Right renal pelvis (tissue), 4 donors: ENCODE measurements at places on chromosomes 13 and 19.

GRCh38 chr19:56476651-56477428, at the start of gene ZNF667:
ZNF667 (minus strand) TSS chr19:56477345; CDS start chr19:56462370, 14,975 bp downstream.
- DNase-seq = no peak

DNA sequence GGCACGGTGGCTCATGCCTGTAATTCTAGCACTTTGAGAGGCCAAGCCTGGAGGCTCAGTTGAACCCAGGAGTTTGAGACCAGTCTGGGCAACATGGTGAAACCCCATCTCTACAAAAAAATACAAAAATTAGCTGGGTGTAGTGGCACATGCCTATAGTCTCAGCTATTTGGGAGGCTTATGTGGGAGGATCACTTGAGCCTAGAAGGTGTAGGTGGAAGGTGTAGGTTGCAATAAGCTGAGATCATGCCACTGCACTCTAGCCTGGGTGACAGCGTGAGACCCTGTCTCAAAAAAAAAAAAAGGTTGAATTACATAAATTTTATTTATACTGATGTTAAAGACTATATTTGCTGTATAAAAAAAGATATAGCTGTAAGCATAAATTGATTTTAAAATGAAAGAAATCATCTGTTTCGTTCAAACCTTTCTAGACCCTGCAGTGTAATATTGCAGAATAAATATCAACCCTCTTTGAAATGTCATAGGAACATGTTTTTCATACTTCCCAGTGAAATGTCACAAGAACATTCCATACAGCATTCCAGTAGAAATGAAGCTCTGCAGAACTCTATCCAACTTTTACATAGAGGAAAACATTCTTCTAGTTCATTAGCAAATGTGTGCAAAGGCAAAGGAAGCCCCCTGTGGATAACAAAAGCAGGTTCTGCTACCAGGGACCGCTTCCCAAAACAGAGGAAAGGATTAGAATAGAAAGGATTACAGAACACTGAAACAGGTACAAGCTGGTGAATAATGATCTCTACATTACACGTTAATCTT, 76.0 kb downstream of the CAB39L start:
- DNase-seq = no peak

DNA sequence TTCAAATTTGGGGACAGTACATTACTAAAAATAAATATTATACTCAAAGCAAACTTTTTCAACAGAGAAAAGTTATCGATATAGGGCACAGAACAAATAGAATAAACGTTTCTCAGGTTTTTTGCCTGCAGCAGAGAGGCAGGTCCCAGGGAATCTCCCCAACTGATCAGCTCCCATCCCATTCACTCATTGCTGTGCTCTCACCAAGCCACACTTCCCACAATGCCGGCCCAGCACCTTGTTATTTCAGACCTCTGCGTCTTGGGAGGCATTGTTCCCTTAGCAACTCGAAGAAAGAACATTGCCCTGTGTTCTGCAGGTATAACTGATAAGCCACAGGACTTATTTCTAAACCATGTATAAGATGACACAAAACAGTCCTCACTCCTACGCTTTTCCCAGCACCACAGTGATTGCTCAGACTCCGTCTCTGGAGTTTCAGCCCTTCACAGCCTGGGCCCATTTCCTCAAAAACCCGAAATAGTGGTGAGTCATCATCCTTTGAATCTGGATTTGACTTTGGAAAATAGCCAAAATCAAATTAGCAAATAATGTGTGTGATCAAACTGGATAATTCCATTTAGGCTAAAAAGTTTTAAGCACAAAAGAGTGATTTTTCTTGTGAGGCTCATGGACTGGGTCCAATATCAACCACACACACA, 100.4 kb downstream of the DCLK1 start:
- DNase-seq = no peak

DNA sequence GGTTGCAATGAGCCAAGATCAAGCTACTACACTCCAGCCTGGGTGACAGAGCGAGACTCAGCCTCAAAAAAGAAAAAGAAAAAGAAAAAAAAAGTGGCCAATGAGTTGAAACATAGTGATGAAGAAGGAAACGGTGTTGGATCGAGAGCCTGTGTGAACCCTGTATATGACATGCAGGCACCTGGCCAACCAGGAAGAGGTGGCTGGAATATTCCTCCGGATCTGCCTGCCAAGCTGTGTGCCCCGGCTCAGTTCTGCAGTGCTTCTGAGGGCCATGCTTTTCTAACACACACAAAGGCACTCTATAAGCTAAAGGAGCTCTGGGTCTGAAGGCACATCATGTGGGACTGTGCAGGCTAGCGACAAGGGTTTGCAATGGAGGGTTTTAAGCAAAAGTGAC, 3.7 kb upstream of the ZNF444 start:
- DNase-seq = no peak

GRCh38 chr13:36412736-36413135, 19.6 kb upstream of the CCNA1 start:
- DNase-seq = no peak

DNA sequence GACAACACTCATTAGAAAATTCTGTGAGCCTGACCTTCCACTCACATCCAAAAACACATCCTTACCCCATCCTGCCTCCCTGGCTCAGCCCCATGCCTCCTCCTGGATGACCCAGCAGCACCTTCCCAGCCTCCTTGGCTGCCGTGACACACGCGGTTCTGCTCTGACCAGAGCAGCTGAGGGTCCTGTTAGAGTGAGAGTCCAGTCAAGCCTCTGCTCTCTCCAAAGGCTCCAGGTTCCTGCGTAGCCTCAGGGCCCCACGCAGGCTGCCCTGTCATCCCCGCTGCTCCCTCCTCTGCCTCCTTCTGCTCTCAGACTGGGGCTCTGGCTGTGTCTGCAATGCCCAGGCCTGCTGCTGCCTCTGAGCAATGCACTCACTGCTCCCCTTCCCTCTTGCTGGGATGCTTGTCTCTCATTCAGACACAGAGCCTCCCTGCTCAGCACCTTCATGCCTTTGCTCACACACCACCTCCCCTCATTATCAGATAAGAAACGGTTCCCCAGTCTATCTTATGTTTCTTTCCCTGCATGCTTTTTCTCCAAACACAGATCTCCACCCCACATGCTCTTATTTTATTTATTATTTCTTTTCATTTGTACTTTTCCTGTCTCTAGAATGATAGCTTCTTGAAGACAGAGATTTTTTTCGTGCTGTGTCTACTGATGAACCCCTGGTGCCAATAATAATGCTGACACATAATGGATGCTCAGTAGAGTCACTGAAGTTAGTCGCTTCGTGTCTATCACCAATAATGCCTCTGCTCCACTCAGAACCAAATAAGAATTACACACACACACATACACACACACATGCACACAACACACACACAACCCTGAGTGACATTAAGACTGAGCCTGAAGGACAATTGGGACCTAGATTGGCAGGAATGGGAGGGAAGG, 10.2 kb upstream of the SIGLEC6 start:
- DNase-seq = no peak

- no peak for DNase-seq
Observed at GRCh38 chr13:62839338-62839737, 1423.7 kb upstream of the PCDH20 start.
